ENCODE measurements at places on chromosomes 1 and 21.

GRCh38 chr21:37696936-37697335 lies 219.3 kb downstream of the KCNJ6 start:
- DNase-seq: no peak

DNA sequence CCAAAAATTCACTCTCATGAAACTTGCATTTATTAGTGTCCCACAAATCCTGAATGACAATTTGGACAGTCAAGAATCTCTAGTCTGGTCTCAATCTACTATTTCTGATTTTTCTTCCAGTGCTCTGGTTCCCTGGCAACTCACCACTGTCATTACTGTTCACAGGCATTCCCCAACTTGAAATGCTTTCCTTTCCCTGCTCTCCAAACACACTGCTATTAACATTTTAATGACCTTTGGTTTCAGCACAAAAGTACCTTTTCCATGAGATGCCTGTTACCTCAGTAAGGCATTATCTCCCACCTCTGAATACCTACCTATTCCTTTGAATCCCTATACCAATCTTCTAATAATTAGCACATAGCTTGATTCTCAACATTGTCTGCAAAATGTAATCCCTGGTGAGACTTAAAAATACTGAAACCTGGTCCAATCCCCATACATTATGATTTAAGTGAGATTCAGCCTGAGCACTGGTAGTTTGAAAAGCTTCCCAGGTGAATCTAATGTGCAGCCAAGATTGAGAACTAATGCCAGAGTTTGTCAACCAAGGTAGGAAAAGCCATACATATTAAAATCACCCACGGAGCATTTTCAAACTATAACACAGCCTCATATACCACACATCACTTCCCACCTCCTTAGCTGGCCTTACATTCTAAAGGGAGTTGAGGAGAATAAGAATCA lies 11.7 kb upstream of the ANGPTL3 start:
- DNase-seq: no peak

- DNase-seq: no peak
Measured at GRCh38 chr21:39737376-39738000, 7.5 kb upstream of the IGSF5 start.

GRCh38 chr1:231872461-231872910 lies 245.9 kb downstream of the DISC1 start:
- DNase-seq: no peak

GRCh38 chr1:202143011-202143767 lies 1.3 kb downstream of the ARL8A start:
- DNase-seq: peak; percentile 49

- DNase-seq: peak; percentile 87
Measured at GRCh38 chr1:112466078-112466660, 42.6 kb upstream of the WNT2B start.

GRCh38 chr1:99623554-99623953 lies 22.4 kb upstream of the PALMD start:
- no peak for DNase-seq

- DNase-seq: no peak
Measured at GRCh38 chr1:168709405-168710363, 19.3 kb downstream of the DPT start.

- DNase-seq: no peak
Measured at GRCh38 chr1:188642704-188643103, 1814.0 kb downstream of the PLA2G4A start.

GRCh38 chr1:15540186-15540585 lies 13.5 kb downstream of the DNAJC16 start:
- no peak for DNase-seq

- DNase-seq: no peak
Measured at GRCh38 chr1:200384818-200385390, 24.9 kb downstream of the ZNF281 start.

DNA sequence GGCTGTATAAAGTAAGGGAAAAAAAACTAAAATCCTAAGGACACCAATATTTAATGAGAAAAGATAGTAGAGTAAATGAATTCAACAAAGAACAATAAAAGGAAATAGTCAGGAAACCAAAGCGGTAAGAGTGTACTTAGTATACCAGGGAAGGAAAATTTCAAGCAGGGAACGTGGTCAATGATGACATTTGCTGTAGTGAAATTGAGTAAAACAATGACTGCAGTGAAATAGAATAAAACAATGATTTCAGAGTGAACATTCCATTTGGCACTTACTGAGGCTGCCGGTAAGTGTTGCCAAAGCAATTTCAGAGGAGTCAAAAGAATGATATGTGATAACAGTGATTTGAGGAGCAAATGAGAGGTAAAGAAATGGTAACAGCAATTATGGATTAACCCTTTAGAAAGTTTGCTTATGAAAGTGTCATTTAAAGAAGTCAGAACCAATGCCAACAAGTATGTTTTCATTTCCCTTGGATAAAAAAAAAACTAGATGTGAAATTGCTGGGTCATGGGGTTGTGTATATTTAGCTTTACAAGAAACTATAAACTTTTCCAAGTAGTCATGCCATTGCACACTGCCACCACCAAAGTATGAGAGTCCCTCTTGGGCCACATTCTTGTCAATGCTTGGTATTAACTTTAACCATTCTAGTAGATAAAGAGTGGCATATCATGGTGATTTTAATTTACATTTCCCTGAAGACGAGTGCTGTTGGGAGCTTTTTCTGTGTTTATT lies 50.5 kb downstream of the VCAM1 start:
- DNase-seq: peak; percentile 9

GRCh38 chr1:101567582-101568189 lies 330.9 kb downstream of the S1PR1 start:
- DNase-seq: peak; percentile 33

DNA sequence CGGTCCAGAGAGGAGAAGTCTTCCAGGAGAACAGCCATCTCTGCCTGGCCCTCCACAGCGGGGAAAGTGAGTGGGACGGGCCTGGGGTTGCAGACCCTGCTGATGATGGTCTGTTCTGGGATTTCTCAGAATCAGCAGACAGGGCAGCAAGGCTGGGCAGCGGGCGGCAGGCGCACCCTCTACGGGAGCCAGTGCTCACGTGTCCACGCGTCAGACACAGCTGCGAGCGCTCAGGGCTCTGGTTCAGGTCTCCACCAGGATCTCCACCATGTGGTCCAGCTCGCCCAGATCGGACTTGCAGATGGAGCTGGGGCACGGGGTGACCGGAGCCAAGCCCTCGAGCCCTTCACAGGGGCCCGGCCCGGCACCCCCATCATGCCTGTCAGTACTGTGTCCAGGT lies 5.5 kb downstream of the CLCA4 start:
- DNase-seq: no peak

- no peak for DNase-seq
Measured at GRCh38 chr1:96588416-96588995, 133.1 kb upstream of the PTBP2 start.

GRCh38 chr1:235571482-235571881 lies 67.2 kb upstream of the B3GALNT2 start:
- DNase-seq: no peak

DNA sequence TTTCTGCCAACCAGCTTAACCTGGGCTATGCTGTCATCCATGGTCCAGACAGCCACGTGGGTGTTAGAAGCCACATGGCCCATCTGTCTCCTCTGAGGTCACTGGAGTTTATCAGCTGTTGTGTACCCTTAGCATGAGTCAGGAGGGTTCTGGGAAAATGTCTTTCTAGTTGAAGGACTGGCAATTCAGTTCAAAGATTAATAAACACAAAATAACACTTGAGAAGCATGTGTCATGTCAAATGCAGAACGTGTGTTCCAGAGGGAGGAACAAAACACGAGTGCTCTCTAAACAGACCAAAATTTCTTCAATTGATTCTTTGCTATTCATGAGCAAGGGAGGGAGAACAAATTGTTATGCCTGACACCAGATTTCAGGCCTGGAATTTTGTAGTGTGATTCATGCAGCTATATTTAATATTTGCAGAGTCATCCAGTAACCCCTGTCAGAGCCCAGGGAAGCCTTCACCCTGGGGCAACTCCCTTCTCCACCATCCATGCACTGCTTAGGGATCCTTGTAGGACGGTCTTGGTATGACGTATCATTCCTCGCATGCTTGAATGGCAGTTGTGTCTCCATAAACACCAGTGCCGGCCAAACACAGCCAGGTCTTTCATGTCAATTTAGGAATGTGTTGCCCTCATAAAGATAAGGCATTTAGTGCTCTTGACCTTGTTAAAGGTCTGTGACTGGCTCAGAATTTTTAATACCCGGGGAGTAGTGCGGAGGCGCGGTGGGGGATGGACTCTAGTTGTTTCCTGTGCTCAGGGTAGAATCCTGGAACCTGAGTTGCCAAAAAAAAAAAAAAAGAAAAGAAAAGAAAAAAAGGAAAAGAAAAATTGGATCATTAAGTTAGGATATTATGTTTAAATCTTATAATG lies 27.7 kb upstream of the DYRK1A start:
- peak; percentile 21 for DNase-seq

GRCh38 chr1:39129514-39129913 lies 75.0 kb upstream of the MACF1 start:
- DNase-seq: peak; percentile 43

DNA sequence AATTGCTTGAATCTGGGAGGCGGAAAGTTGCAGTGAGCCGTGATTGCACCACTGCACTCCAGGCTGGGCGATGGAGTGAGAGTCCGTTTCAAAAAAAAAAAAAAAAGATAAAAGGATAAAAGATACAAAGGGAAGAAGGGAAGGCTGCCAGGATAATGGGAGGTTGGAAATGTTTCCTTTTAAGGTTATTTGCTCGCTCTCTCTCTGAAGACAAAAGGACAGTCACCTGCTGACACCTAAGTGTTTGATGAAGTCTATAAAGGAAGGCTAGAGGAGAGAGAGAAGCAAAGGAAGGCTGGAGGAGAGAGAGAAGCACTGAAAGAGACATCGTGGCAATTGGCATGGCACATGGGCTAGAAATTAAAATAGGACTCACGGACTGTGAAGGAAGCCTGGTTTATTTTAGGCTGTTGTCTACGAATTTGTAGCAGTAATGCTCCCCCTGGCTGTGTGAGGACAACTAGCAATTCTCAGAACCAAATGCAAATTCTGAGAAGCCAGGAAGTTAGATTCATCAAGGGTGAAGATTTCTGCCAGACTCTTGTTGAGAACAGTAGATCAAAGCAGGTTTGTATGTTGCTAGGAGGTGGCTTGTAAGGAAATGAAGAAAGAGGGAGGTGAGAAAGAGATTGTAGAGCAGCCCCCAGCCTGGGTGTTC lies 154.2 kb downstream of the ZP4 start:
- DNase-seq: peak; percentile 61

DNA sequence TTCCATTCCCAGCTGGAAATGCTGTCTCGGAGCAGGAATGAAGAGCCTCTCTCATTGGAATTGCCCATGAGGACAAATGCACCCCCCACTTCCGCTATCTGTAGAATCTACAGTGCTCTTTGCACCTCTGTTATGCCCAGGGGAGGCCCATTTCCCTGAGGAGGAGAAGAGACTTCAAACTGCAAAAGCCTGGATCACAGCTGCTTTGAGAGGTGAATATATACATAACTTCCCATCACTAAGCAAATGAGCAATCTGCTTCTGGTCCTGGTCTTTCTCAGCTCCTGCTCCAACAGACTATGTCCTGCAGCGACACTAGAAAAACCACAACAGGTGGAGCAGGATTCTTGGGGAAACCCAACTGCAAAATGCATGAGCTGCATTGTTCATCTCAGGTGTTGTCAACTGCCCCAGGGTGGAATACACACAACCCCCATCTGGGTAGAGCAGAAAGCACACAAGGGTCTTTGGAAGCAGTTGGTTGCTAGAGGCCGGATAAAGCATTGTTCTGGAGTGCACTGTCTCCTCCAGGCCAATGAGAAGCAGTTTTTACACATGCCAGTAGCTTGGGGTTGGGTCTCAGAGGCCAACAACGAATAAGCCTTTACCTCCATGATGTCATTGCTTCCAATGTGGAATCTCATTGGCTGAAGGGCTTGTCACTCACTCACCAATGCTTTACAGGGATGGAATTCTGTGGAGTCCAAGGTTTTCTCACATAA lies 67.7 kb upstream of the RAB4A start:
- DNase-seq: peak; percentile 34

DNA sequence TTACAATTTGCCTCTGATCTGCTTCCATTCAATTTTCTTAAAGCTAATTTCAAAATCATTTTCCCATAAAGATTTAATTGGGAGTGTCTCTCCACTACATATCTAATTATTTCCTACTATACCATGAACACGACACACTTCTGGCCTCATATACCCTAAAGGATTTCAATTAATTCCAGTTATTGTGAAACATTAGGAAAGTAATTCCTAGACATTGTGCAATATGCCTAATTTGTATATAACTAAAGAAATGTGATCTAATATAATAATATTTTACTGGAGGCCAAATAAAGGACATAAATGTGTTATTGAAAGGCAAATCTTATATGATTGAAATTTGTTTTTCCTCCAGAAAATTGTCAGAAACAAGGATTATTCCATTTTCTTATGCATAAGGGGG lies 727.2 kb upstream of the ADGRL2 start:
- DNase-seq: no peak

GRCh38 chr1:1947493-1947892 lies 28.4 kb upstream of the TMEM52 start:
- DNase-seq: no peak

DNA sequence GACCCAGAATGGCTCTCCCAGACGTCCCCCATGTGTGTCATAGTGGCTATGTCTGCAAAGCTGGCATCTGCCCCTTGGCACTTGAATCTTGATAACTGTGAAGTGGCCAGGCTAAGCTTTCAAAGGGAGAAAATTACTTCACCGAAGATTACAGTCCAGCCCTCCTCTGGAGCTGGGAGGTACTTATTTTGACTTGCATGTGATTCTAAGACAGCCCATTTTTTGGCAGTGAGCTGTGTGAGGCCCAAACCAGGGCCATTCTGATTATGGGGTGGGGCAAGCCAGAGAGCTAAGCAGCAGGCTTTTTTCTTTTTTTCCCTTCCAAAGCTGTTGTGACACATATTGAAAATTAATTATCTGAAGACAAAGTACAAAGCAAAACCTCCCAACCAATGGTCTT lies 42.1 kb upstream of the C8B start:
- no peak for DNase-seq
